ENCODE measurements at places on chromosomes 12 and 14.
A peak's percentile ranks its signal among the peaks of the same experiment; 100 is the strongest.

GRCh38 chr12:5003025-5003666, 40.5 kb upstream of the KCNA5 start:
- peak; percentile 23 for DNase-seq

- DNase-seq = no peak
These were observed 2.5 kb downstream of the XRCC3 start for GRCh38 chr14:103712633-103713247.

GRCh38 chr12:25566202-25566949, 13.3 kb upstream of the LMNTD1 start:
- no peak for DNase-seq

DNA sequence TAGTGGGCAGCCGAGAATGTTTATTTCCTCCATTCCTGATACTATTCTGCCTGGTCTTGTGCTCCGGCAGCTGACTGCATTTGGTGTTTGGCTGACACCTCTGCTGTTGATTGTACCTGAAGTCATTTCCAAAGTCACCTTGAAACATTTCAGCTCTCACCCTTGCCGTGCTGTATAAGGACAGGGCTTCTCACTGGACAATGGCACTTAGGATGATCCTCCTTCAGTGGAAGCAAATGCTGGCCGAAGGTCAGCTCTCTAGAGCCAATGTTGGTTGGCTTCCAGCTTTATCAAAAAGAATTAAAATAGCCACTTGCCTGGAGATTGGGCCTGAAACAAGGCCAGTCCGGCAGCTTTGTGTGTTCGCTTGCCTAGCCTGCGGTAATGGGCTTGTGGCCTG, 44.0 kb downstream of the ACACB start:
- DNase-seq = no peak

- no peak for DNase-seq
These were observed 37.8 kb downstream of the PAH start for GRCh38 chr12:102879144-102879763.

GRCh38 chr14:105924951-105925591, 398.7 kb downstream of the TMEM121 start:
- DNase-seq = no peak

DNA sequence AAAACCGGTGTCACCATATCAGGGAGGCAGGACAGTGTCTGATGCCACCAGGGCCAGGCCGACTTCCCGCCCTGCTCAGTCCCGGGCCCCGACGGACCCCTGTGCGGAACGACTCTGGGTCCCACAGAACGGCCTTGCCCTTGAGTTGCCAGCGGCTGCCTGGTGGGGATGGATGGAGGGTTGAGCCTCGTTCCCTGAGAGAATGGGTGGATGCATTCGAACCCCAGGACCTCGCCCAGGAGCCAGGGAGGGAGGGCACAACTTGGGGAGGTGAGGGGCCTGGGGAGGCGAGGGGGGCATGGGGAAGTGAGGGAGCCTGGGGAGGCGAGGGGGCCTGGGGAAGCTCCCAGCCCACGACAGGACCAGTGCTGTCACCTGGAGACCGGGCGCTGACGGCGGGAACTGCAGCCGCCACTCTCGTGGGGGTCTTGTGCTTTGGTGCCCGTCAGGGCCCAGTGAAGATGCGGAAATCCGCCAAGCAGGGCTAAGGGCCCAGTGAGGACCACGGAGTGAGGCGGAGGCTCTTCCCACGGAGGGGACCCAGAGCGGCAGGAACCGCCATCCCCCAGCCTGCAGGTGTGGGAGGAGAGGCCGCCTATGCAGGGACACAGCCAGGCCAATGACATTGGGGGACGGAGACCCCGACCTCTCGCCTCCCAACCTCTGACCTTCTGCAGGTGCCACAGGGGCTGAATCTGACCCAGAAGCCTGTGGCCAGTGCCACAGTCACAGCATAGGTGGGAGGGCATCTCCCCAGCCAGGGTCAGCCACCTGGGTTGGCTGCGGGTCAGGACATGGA, 74.4 kb upstream of the GALNT9 start:
- DNase-seq = no peak
